GM12878 (cell line): ENCODE measurements at places on chromosomes 6 and 20. TPM values are rescaled to one million over a fixed set of nuclear protein-coding genes. Genes with fewer than 3 reads are reported as not detected.

- DNase-seq, result no peak
Observed at GRCh38 chr6:166747644-166748595, 120.9 kb upstream of the RPS6KA2 start.

DNA sequence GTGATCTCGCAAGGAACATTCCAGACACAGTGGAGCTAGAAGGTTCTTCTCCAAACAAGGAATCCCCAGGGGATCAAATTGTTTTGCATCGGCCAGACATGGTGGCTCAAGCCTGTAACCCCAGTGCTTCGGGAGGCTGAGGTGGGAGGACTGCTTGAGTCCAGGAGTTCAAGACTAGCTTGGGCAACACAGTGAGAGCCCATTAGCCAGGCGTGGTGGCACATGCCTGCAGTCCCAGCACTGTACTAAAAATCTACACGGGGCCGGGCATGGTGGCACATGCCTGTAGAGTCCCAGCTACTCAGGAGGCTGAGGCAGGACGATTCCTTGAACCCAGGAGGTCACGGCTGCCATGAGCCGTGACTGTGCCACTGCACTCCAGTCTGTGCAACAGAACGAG, 15.3 kb downstream of the GMEB2 start:
- DNase-seq, result no peak

GRCh38 chr6:111282515-111282914, 195.2 kb downstream of the SLC16A10 start:
- no peak for DNase-seq

- DNase-seq, result no peak
Observed at GRCh38 chr6:152351742-152352141, 285.4 kb downstream of the SYNE1 start.

DNA sequence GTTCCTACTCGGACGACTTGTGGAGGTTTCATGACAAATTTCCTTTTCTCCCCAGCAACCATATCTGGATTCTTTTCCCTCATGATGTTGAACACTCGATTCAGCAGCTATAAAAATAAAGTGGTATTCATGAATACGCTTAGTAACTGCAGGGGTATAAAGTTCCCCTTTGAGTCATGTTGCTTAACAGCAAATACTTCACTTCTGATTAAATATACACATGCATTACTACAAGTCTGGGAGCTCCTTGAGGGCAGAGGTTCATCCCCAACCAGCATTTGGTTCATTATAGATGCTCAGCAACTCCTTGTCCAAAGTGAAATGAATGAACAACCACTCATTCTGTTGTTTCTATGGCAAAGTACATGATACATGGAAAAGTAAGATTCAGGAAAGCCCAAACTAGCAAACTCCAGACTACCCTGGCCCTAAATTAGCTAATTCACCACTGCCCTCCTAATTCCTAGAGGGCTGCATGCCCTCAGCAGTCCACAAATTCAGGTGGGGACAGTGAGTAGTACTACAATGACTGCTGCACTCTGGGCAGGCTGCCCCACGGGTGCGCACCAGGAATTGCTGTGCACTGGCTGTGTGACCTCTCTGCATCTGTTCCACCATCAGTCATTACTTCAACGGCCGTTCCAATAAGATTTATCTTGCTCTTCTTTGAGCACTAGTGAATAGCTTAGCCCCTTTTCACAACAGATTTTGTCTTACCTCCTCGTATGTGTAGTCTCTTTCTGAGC, 15.2 kb downstream of the EIF2S2 start:
- no peak for DNase-seq

GRCh38 chr6:106069478-106069877, 16.7 kb upstream of the PRDM1 start:
- no peak for DNase-seq

GRCh38 chr6:4971851-4972250, 32.0 kb downstream of the RPP40 start:
- DNase-seq, result no peak

Gene GSTA1
- polyA plus RNA-seq, result not detected in 2 replicates

Gene MATN4
- polyA plus RNA-seq, result not detected in 2 replicates
